Fibroblast of lung (primary cell): ENCODE measurements at places on chromosomes 1 and 21. TPM values are rescaled to one million over a fixed set of nuclear protein-coding genes. Genes with fewer than 3 reads are reported as not detected.

GBP3 gene
- 44.9 and 46.0 TPM in 2 replicates for total RNA-seq

AMY2A gene
- total RNA-seq: not detected in 2 replicates

PDC gene
- not detected in 2 replicates for total RNA-seq

RGS4 gene
- total RNA-seq: 36.5 and 63.3 TPM in 2 replicates

AKR7A3 gene
- total RNA-seq: 0.33 and 0.51 TPM in 2 replicates

TTC22 gene
- total RNA-seq: not detected in 2 replicates

VAV3 gene
- under 0.01 TPM in 1 of 2 replicates, not detected in the other for total RNA-seq

BCL2L15 gene
- under 0.01 TPM in 1 of 2 replicates, not detected in the other for total RNA-seq

LMX1A gene
- total RNA-seq: not detected in 2 replicates

OR2T35 gene
- not detected in 2 replicates for total RNA-seq

BACE2 gene
- total RNA-seq: 31.5 and 33.4 TPM in 2 replicates

SLAMF9 gene
- total RNA-seq: not detected in 2 replicates

HMCN1 gene
- total RNA-seq: 6.8 and 12.3 TPM in 2 replicates

FAM151A gene
- total RNA-seq: not detected in 2 replicates

PROK1 gene
- total RNA-seq: not detected in 2 replicates

NBPF20 gene
- 1.3 and 2.8 TPM in 2 replicates for total RNA-seq

OR2L8 gene
- total RNA-seq: 0.17 TPM in 1 of 2 replicates, not detected in the other

KLF17 gene
- total RNA-seq: under 0.01 and 0.50 TPM in 2 replicates

HTR6 gene
- under 0.01 TPM in 1 of 2 replicates, not detected in the other for total RNA-seq

IFNLR1 gene
- under 0.01 TPM in 1 of 2 replicates, not detected in the other for total RNA-seq

CELSR2 gene
- total RNA-seq: 3.1 and 3.5 TPM in 2 replicates

FTCD gene
- total RNA-seq: 0.26 and 1.3 TPM in 2 replicates

PTPN22 gene
- total RNA-seq: 0.26 and 0.33 TPM in 2 replicates

HSD3B1 gene
- not detected in 2 replicates for total RNA-seq

SCMH1 gene
- 20.0 and 24.8 TPM in 2 replicates for total RNA-seq

NID1 gene
- 29.1 and 29.3 TPM in 2 replicates for total RNA-seq

PCSK9 gene
- total RNA-seq: 1.0 and 2.0 TPM in 2 replicates

CDCA8 gene
- total RNA-seq: 0.26 and 3.8 TPM in 2 replicates

CR1 gene
- total RNA-seq: not detected in 2 replicates

DNAJC28 gene
- 2.1 and 2.3 TPM in 2 replicates for total RNA-seq

SPRR2D gene
- not detected in 2 replicates for total RNA-seq

VASH2 gene
- total RNA-seq: 0.17 and 1.0 TPM in 2 replicates

SLC35F3 gene
- not detected in 2 replicates for total RNA-seq

OR6N2 gene
- total RNA-seq: not detected in 2 replicates

MIB2 gene
- 74.3 and 77.3 TPM in 2 replicates for total RNA-seq

PGLYRP3 gene
- total RNA-seq: not detected in 2 replicates

TSACC gene
- 0.50 TPM in 1 of 2 replicates, not detected in the other for total RNA-seq

CELF3 gene
- total RNA-seq: not detected in 2 replicates

IFI44L gene
- total RNA-seq: 2.1 TPM in 2 replicates

IGSF3 gene
- under 0.01 TPM in 2 replicates for total RNA-seq

CFHR5 gene
- total RNA-seq: not detected in 2 replicates

RGS16 gene
- 0.33 and 0.77 TPM in 2 replicates for total RNA-seq
